ENCODE measurements at places on chromosomes 12 and 14. TPM values are rescaled to one million over a fixed set of nuclear protein-coding genes. Genes with fewer than 3 reads are reported as not detected.

RPL10L gene
- polyA plus RNA-seq: not detected

ANG gene
- polyA plus RNA-seq: 16.0 TPM

LRP6 gene
- polyA plus RNA-seq: 5.2 TPM

PMCH gene
- polyA plus RNA-seq: not detected

KRT3 gene
- not detected for polyA plus RNA-seq

NABP2 gene
- 20.9 TPM for polyA plus RNA-seq

Data from adipose tissue (tissue), 3 donors.